ENCODE measurements at places on chromosomes 3 and 15. TPM values are rescaled to one million over a fixed set of nuclear protein-coding genes. Genes with fewer than 3 reads are reported as not detected.

The GOLGA6L7 gene
- not detected for total RNA-seq

- DNase-seq, result no peak
Measured at GRCh38 chr15:40771242-40771641, 1.5 kb downstream of the C15orf62 start.

GRCh38 chr15:39413558-39413957, 167.3 kb upstream of the THBS1 start:
- no peak for DNase-seq

DNA sequence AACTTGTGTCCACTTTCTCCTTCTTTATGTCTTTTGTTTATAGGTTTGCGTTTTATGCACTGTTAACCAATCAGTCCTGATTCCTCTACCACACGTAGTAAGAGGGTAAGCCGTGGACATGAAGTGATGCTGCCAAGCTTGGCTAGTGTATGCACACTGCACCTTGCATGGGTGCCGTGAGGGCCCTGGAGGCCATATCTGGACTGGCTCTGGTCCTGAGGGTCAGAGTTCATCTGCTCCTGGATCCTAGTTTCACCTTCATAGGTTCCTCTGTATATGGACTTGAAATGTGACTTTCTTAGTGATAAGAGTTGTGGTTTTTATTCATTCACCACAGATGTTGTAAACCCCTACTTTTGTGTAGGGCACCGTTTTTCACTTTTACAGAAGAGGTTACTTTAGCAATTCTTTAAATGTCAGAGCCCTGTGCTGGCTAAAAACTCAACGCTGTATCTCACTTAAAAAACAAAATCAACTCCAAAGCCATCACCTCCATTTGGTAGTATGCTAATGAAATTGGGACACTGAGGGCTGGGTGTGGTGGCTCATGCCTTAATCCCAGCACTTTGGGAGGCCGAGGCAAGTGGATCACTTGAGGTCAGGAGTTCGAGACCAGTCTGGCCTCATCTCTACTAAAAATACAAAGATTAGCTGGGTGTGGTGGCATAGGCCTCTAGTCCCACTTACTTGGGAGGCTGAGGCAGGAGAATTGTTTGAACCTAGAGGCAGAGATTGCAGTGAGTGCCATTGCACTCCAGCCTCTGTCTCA, 22.9 kb downstream of the SIAH2 start:
- DNase-seq, result no peak

DNA sequence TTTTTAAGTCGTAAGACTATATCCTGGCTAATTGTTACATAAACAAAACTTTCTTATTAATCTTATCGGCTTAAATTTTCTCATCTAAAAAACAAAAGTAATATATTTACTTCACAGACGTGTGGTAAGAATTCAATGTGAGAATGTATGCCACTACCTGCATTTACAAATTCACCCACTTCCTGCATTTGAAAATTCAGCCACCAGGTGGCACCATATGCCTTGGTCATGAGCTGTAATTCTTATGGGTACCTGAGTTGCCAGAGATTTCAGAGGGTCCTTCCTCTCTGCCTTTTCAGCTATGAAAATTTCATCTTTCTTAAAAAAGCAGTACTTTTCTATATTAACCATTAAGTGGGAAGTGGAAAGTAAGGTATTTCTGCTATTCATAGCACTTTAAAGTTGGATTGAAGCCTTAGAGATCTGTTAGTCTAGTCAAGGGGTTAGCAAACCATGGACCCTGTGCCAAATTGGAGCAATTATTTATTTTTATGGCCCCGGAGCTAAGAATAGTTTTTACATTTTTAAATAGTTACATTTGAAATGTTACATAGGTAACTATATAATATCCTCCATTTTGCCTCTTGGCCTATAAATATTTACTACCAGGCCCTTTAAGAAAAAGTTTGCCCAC, 127.8 kb downstream of the HCN4 start:
- DNase-seq, result peak; percentile 79

- no peak for DNase-seq
Measured at GRCh38 chr15:67018441-67018840, 47.0 kb upstream of the SMAD3 start.

DNA sequence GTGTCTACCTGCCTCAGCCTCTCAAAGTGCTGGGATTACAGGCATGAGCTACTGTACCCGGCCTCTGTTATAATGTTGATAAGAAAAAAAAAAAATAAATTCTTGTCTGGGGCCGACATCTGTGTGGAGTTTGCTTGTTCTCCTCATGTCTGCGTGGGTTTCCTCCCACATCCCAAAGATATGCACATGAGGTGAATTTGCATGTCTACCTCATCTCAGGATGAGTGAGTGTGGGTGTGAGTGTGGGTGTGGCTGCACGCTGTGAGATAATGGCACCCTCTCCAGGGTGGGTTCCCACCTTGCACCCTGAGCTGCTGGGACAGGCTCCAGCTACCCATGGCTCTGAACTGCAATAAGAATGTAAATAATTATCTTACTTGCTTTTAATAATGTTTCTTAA, 25.9 kb upstream of the UACA start:
- no peak for DNase-seq

GRCh38 chr3:69273896-69274295, 112.0 kb downstream of the FRMD4B start:
- no peak for DNase-seq

Data from mesothelial cell of epicardium (in vitro differentiated cells).